ENCODE measurements at places on chromosomes 3 and 15.

GRCh38 chr15:36415643-36416042 lies 163.8 kb upstream of the CDIN1 start:
- no peak for DNase-seq

GRCh38 chr3:10284496-10284895 lies 8.3 kb downstream of the GHRL start:
- DNase-seq: no peak

- DNase-seq: no peak
Observed at GRCh38 chr15:69958496-69959084, 139.1 kb downstream of the TLE3 start.

- no peak for DNase-seq
Observed at GRCh38 chr3:8760091-8760490, 9.3 kb downstream of the OXTR start.

DNA sequence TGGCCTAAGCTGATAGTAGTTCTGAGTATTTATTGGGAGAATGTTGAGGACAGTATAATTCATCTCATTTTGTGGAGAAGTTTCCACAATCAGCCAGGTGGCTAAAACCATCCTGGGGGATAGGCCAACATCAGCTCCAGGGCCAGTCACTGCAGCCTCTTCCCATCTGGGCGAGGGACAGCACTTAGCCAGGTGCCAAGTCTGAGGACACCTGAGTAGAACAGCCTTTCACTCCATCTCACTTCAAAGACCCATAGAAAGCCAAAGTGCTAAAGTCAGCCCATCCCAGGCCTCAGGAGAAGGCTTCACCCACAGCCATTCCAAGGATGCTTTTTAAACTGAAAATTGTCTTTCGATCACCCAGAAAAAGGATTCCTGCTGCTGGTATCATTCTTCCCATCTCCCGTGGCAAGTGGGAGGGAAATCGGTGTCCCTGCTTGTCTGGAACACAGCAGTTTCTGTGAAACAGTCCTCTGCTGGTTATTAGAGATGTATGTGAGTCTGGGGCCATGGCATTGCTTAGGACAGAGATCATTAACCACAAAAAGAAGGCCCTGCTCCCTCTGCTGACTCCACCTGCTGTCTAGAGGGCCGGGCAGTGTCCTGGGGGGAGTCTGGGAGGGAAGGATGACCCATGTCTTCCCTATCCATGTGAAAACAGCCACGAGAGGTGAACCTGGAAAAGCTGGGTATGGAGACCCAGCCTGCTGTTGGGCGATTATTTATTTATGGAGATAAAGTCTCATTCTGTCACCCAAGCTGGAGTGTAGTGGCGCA lies 9.6 kb downstream of the CALML4 start:
- no peak for DNase-seq

GRCh38 chr15:48721061-48721810 lies 75.7 kb upstream of the FBN1 start:
- DNase-seq: no peak

GRCh38 chr15:81031203-81031602 lies 30.5 kb downstream of the TLNRD1 start:
- DNase-seq: no peak

- DNase-seq: no peak
Observed at GRCh38 chr15:89429986-89430385, 66.4 kb downstream of the RHCG start.

DNA sequence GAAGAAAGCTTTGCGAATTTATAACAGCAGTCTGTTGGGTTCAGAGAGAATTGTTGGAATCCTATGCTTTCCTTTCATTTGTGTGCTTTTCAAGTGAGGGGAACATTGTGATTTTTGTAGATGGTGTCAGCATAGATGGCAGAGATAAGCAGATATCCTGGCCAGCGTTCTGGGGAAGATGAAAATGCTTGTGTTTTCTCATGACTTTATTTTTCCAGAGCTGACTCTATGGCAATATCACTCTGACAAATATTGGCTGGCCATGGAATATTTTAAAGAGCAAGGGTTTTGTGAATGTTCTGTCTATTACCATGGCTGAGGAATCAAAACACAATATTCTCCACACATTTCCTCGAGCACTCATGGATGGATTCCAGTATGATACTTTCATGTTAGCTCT lies 108.8 kb downstream of the MITF start:
- no peak for DNase-seq

GRCh38 chr3:175384569-175384968 lies 525.4 kb downstream of the NAALADL2 start:
- no peak for DNase-seq

GRCh38 chr3:114252954-114253353 lies 15.6 kb upstream of the ZNF80 start:
- DNase-seq: no peak

DNA sequence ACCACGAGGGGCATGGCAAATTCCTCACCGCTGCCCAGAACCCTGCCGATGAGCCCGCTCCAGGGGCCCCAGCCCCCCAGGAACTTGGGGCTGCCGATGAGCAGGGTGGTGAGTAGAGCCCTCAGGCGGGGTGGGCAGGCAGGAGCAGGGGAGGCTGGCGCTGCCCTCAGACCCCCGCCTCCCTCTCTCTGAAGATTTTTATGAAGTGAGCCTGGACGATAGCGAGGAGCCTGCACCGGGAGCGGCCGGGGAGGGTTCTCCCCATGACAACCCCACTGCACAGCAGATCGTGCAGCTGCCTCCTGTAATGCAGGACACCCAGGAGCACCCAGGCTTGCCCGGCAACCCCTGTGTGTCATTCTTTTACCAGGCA lies 56.7 kb upstream of the UBE2Q2 start:
- DNase-seq: no peak

DNA sequence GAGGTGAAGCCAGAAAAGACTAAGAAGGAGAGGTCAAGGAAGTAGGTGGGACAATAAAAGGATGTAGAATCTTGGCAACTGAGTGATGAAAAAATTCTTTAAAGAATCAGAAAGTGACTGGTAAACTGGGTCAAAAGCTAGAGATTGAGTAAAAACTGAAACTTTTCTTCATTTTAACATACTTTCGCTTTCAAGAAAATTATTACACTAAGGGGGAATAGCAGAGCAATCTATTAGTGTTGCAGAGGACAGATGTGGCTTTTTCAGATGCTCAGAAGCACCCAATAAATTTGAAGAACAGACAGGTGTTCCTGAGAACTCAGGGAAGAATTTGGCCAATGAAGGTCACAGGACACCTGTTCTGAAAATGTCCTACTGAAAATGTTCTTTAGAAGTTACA lies 805.4 kb upstream of the ALCAM start:
- no peak for DNase-seq

DNA sequence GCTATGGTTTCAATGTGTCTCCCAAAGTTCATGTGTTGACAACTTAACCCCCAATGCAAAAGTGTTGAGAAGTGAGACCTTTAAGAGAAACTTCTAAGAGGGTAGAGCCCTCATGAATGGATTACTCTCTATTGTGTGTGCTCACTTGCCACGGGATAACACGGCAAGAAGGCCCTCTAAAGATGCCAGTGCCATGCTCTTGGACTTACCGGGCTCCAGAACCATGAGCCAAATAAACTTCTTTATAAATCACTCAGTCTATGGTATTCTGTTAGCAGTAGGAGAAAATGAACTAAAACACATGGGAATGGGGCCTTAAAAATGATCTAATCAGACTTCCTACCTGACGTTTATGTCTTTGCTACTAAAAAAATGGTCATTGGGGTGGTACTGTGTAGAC lies 2.6 kb upstream of the TCF12 start:
- DNase-seq: no peak

DNA sequence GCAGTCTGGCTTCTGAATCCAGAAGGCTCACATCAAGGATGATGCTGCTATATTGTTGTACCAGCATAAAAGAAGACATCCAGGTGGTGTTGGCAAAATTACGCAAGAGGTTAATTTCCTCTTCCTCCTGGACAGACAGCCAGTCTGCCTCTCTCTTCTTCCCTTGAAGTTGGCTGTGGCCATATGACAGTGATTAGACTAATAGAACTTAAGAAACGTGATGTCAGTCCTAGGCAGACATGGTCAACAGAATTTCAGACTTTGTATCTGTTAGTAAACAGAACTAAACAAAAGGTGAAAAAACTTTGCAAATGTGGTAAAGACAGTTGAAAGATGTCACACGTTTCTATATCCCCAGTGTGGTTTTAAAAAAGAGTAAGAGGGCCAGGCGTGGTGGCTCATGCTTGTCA lies 465.2 kb upstream of the NR2F2 start:
- DNase-seq: no peak

- no peak for DNase-seq
Observed at GRCh38 chr15:83365370-83365938, 81.0 kb upstream of the BNC1 start.

DNA sequence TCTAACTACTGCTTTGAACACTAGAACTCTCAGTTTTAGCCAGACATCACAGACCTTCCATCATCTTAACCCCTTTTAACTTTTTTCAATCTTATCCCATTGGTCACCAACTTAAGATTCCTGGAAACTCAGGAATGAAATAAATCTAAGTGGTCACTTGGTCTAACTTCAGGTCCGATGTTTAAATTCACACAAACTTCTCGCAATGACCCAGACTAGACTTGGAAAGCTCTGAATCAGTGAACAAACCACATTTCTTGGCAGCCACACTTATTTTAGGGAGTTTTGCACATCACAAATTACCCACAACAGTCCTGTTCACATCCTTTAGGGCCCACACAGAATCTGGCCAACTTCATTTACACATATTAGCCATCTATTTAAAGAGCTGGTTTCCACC lies 118.9 kb downstream of the MAGI1 start:
- DNase-seq: no peak

- peak; percentile 36 for DNase-seq
Observed at GRCh38 chr3:22284559-22284958, 533.5 kb upstream of the ZNF385D start.

DNA sequence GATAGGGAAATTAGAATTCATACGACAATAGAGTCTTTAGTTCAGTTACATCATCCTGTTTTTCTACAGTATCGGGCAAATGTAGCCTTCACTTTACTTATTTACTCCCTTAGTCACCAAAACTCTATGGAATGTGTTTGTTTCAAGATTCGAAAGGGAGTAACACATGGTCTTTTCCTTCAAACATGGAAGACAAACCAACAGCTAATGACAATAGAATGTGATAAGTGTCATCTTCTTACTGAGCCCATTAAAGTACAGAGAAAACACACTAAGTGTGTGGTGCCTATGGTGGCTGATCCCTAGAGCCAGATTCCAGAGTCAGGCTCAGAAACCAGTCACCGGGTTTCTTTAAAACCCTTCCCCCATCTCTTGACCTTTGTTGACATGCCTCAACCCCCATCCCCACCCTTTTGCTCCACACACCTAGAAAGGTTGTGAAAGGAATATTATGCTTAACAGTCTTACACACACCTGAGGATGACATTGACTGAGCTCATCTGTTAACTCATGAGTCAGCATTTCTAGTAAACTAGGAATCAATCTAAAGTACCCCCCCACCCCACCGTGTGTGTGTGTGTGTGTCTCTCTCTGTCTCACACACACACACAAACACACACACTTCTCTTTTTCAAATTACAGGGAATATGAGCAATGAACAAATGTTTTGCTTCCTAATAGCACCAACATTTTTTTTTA lies 549.6 kb upstream of the CCDC54 start:
- DNase-seq: no peak

- DNase-seq: no peak
Observed at GRCh38 chr3:194326968-194327217, 24.2 kb downstream of the CPN2 start.

DNA sequence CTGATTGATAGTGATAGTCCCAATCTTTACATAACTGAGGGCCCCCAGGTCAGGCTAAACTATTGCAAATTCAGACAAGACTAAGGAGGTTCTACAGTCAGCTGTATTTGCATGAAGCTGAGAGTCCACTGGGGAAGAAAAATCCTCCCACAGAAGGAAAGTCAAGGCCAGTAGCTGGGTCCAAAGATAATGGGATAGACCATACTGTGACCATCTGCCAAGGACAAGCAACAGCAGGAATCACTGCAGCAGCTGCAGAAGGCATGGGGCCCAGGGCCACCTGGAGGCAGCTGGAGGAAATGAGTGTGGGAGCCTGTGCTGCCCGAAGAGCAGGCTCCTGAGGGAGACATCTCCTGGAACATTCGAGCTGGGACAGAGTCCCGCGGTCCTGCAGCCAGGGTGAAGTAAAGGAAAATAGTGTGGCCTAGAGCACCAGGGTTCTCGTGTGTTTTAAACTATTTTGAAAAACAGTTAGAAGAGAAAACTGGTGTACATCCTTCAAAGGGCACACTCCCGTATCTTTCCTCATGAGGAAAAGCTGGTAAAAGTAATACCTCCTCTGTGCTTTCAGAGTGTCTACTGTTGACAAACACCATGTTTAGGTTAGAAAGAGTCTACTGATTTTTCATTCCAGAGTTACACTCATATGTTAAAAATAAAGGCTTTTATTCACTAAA lies 13.2 kb upstream of the TMEM212 start:
- DNase-seq: peak; percentile 81

DNA sequence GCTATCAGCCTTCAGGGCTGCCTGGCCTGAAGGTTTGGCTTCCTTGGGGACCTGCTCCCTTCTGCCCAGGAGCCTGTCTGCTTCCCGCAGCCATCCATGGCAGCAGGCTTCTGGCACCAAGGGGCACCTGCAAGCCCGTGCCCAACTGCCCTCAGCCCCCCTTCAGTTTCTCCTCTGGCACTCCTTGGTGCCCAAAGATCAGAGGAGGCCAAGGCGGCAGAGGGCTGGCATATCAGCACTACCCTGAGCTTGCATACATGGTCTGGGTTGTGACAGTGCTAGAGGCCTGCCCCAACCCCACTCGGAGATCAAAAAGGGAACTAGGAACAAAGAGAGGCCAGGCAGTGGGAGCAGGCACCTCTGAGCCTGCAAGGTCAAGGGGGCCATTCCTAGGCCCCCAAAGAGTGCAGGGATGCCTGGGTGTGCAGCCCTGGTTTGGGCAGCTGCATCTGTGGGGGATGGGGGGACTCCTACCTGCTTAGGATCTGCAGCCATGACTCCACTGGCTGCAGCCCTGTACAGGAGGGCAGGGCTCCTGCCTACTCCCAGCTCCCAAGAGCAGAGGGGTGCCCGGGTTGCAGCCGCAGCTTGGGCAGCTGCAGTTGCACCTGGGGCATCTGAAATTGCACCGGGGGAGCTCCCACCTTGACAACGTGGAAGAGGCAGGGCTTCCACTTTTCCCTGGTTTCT lies 76.2 kb upstream of the TP63 start:
- no peak for DNase-seq

DNA sequence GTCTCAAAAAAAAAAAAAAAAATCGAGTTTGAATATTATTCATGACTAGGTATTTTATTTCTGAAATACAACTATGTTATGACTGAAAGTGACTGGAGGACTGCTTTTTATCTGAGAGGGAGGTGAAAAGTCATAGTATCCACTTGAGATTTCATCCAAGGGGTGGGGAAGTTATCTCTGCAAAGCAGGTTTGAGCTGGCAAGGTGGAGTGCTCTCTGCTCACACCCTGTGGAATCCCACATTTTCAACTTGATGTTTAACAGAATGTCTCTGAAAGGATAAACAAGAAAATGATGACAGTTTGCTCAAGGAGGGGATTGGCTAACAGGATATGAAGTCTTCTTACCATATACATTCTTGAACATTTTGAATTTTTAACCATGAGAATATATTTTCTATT lies 27.3 kb upstream of the SEC62 start:
- no peak for DNase-seq

DNA sequence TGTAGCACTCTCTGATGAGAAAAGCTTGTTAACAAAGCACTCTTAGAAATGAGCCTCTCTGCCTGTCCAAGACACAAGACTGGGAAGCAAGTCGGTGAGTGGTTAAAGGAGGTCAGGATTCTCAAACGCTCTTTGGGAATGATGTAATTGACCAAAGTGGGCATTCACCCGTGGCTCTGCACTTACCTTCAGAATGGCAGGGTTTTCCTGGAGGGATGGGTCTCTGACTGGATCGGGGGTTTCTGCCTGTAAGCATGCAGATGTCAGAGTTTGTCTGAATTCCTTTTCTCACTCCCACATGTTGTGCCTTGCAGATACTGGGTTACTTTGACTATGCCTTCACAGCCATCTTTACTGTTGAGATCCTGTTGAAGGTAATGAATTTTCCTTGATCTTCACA lies 106.3 kb downstream of the CHDH start:
- no peak for DNase-seq
